ENCODE measurements at places on chromosomes 4 and X. TPM values are rescaled to one million over a fixed set of nuclear protein-coding genes. Genes with fewer than 3 reads are reported as not detected.

The ACE2 gene
- polyA plus RNA-seq, result not detected

The ADAMTS3 gene
- polyA plus RNA-seq, result 8.0 TPM

The ARR3 gene
- not detected for polyA plus RNA-seq

The NPY5R gene
- not detected for polyA plus RNA-seq

The GLRB gene
- not detected for polyA plus RNA-seq
